ENCODE measurements at places on chromosomes 6 and 20.

DNA sequence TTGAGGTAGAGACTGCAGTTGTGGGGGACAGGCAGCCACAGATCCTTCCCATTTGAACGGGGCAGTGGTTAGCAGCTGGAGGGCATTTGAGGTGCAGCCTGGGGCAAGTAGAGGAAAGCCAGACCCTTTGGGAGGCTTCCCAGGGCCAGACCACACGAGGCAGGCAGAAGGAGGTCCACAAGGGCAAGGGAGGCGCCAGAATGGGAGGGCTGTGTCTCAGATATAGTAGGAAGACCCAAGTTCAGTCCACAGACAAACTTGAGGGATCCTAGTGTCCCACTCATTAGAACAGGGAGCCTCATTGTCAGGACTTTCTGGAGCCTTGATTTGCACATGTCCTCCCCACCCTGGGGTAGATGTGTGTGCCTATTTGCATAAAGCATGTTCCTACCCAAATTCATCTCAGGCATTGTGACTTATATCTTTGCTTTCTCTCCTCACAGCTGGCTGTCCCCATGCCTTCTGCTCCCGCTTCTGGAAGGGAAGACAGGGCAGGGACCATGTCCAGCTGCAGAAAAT, 166.0 kb downstream of the VEGFA start:
- DNase-seq = no peak

DNA sequence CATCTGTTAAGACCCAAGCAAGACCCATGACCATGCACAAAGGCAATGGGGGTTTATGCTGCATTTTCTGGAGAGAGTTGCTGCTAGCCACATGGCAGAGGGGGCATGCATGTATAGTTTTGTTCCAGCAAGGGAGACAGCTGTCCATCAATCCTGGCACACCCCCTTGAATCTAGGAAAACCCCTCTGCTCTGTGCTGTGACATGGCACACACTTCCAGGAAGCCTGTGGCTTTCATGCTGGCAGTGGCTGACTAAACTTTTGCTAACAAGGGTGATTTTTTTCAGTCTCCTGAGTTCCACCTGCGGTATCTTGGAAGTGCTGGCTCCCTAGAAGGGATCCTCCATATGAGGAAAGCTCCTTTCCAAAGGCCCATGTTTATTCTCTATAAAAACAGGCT, 9.1 kb upstream of the CST4 start:
- DNase-seq = no peak

- DNase-seq = no peak
Measured at GRCh38 chr20:54848984-54849538, 373.7 kb downstream of the DOK5 start.

- DNase-seq = no peak
Measured at GRCh38 chr6:19413323-19413722, 423.8 kb upstream of the ID4 start.

- peak; percentile 63 for DNase-seq
Measured at GRCh38 chr6:168956884-168957730, 296.5 kb downstream of the THBS2 start.

GRCh38 chr6:37050045-37050853, 44.8 kb downstream of the FGD2 start:
- DNase-seq = peak; percentile 65

DNA sequence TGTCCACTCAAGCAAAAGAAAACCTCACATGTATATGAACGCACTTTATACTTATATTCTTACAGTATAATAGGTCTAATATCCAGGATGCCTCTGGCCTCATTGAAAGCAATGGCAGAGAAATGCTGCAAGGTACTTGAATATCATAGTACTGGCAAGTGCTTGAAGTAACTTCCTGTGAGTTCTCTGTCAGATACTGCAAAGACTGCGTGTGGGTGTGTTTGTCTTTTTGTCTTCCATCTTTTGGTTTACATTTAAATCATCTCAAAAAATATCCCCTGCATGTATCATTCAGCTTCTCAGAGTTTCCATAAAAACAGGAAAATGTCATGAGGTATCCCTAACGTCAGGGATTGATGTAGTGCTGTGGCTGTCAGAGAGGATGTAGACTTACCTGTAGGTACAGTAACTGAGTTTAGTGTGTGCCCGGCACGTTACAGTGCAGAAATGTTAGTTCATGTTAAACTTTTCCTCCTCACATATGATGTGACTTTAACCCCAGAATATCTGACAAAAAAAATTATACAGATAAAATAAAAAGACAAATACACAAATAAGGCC, 184.3 kb downstream of the DST start:
- no peak for DNase-seq

- DNase-seq = no peak
Measured at GRCh38 chr20:52490711-52491430, 299.3 kb upstream of the ZFP64 start.

DNA sequence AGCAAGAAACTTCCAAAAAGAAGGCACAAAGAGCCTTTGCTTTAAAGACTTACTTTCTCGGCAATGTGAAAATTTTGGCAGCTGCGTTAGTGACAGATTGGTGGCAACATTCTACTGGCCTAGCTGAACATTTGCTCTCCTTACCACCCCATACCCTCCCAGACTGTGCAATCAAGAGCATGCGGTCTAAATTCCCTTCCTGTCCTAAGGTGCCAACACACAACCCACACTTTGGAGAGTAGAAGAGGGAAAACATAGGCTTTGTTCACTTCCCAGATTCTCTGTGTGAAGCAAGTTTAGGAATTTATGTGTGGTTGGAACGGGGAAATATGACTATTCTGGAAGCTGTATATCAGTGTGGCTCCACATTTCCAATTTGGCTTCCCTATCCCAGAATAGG, 29.8 kb upstream of the NEDD9 start:
- DNase-seq = no peak

GRCh38 chr20:3203315-3204123, 963 bp downstream of the DDRGK1 start:
- peak; percentile 36 for DNase-seq

DNA sequence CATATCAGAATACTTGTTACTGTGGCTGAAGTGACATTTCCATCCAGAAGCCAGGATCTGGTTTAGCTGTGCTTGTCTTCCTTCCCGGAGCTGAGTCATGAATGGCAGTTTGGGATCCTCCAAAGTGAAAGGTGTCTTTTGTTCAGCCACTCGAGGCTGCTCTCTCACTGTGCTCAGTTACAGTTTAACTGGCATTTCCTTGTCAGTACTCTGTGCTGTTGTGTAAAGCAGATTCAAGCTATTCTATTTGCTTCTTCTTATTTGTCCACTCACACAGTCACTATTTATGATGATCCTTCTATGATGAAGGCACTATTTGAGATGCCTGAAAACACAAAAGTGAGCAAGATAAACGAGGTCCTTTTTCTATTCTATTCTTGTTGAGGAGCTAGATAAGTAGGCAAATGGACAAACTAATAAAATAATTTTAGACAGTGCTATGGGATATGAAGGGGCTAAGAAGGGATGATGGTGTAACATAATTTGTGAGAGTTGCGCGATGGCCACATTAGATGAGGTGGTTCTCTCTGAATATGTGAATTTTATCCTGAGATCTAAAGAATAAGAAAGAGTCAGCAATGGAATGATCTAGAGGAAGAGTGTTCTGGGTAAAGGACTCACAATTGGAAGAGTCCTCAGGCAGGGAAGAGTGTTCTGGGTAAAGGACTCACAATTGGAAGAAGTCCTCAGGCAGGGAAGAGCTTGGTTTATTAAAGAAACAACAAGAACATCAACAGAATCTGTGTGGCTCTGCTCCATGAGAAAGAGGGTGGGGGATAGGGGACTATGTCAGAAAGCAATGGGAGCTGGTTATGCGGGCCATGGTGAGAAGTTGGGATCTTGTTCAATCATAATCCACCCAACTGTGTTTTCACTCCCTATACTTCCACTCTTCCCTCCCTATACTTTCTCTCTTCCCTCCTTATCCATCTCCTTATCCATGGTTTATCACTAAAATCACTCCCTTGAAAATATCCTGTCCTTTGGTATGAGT, 40.1 kb downstream of the CYP24A1 start:
- no peak for DNase-seq

- no peak for DNase-seq
Measured at GRCh38 chr6:12483712-12484111, 193.6 kb downstream of the EDN1 start.

DNA sequence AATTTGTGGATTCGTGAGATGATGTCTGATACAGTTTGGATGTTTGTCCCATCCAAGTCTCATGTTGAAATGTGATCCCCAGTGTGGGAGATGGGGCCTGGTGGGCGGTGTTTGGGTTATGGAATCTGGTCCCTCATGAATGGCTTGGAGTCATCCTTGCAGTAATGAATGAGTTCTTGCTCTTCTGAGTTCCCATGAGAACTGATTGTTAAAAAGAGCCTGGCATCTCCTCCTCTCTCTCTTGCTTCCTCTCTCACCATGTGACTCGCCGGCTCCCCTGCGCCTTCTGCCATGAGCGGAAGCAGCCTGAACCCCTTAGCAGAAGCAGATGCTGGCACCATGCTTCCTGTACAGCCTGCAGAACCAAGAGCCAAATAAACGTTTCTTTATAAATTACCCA, 30.5 kb upstream of the RPP40 start:
- DNase-seq = no peak

- DNase-seq = no peak
Measured at GRCh38 chr6:169253337-169254238, at the start of gene THBS2. THBS2 (minus strand) TSS chr6:169253846; CDS start chr6:169250784, 3,062 bp downstream.

- no peak for DNase-seq
Measured at GRCh38 chr6:55136916-55137315, 37.4 kb upstream of the HCRTR2 start.

- DNase-seq = peak; percentile 75
Measured at GRCh38 chr6:36735110-36736071, 37.8 kb downstream of the RAB44 start.

- no peak for DNase-seq
Measured at GRCh38 chr6:121157906-121158305, 176.4 kb downstream of the TBC1D32 start.

- DNase-seq = no peak
Measured at GRCh38 chr6:139369068-139369467, 5.4 kb downstream of the CITED2 start.

DNA sequence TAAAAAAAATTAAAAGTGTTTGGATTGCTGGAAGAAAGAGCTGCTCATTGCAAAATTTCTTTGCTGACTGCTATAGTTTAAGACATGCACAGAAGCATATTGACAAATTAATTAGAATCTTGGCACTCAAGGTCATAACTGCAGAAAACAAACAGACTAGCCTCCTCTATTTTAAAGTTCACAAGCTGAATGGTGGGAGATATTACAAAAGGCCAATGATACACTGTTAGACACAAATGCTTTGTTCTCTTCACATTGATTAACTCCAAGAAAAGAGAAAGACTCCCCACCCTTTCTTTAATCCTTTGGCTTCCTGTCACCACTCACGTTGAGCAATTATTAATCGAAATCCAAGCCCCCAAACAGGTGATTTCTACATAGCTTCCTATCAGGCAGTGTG, 69.1 kb downstream of the PTCHD4 start:
- DNase-seq = no peak

- peak; percentile 32 for DNase-seq
Measured at GRCh38 chr6:160051390-160051789, 70.2 kb upstream of the SLC22A1 start.

- no peak for DNase-seq
Measured at GRCh38 chr6:167800549-167800948, 26.2 kb upstream of the AFDN start.

GRCh38 chr6:90388395-90388794, 91.8 kb upstream of the BACH2 start:
- no peak for DNase-seq

DNA sequence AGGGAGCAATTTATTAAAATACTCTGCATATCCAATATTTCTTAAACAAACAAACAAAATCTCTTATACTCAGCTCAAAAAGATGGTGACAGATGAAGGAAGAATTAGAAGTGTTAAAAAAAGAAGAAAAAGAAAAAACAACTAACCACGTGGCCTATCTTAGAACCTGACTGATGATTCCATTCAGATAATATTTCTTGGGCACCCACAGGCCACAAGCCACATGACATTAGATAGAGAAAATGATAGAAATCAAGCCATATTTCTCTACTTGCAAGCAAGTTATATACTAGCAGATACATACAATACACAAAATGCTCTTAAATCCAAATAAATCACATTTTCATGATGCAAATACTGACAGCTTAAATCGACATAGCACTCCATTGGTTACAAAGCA, 14.5 kb upstream of the RAMACL start:
- no peak for DNase-seq

DNA sequence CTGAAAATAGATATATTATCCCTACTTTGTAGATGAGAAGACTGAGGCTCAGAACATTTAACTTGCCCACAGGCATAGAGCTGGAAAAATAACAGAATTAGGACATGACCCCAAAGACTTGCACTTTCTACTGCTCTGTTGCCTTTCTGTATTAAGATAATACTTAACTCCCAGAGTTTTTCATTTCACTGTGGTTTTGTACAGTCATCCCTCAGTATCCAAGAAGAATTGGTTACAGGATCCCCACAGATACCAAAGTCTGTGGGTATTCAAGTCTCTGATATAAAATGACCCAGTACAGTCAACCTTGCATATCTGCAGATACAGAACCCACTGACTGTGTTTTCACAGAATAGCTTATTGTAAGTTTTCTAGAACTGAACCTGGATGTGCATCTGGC, 16.8 kb downstream of the MRS2 start:
- no peak for DNase-seq

DNA sequence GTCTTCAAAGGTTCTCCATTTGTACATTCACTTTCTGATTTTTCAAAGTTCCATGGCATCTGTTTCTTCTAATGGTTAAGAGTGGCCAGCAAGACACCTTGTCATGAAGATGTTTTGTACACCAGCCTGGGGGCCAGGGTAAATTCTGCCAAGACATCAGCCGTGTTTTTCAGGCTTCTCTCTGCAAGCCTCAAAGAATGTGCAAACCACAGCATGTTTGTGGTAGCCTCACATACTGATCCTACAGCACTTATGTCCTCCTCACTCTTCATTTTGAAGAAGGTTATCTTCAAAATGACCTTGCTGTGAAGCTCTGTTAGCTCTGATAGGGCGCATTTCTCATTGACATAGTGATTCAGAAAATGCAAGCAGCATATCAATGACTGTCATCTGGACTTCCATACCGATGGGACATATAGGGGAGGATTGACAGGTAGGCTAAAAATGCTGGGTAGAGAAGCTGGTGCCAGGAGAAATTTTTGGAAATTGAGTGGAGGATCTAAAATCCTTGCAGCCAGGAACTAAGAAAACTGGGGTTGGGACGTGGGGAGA, 59.3 kb upstream of the SPTLC3 start:
- no peak for DNase-seq

- DNase-seq = no peak
Measured at GRCh38 chr6:90707246-90707645, 120.4 kb upstream of the MAP3K7 start.

GRCh38 chr6:12947151-12947871, 230.7 kb downstream of the PHACTR1 start:
- peak; percentile 12 for DNase-seq

DNA sequence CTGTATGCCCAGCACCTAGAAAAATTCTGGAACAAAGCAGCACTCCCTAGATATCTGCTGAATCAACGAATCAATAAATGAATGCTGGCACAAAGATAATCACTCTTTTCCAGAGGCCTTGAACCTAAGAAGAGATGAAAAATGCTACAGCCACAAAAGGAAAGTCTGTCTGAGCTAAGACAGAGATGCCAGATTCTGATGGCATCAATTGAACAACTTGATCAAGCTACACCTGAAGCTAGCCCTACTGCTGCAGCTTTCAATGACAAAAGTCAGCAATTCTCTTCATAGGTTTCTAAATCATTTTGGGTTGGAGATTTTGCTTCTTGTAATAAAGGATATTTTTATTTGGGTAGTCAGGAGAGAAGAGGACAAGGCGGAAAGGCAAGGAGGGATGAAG, 305.0 kb upstream of the SULF2 start:
- no peak for DNase-seq

- peak; percentile 33 for DNase-seq
Measured at GRCh38 chr20:11676630-11677287, 240.9 kb upstream of the BTBD3 start.

All from HL-60 (cell line).